ENCODE measurements at places on chromosomes 2 and 18.

GRCh38 chr2:231955758-231956472, 5.6 kb upstream of the DIS3L2 start:
- no peak for DNase-seq

DNA sequence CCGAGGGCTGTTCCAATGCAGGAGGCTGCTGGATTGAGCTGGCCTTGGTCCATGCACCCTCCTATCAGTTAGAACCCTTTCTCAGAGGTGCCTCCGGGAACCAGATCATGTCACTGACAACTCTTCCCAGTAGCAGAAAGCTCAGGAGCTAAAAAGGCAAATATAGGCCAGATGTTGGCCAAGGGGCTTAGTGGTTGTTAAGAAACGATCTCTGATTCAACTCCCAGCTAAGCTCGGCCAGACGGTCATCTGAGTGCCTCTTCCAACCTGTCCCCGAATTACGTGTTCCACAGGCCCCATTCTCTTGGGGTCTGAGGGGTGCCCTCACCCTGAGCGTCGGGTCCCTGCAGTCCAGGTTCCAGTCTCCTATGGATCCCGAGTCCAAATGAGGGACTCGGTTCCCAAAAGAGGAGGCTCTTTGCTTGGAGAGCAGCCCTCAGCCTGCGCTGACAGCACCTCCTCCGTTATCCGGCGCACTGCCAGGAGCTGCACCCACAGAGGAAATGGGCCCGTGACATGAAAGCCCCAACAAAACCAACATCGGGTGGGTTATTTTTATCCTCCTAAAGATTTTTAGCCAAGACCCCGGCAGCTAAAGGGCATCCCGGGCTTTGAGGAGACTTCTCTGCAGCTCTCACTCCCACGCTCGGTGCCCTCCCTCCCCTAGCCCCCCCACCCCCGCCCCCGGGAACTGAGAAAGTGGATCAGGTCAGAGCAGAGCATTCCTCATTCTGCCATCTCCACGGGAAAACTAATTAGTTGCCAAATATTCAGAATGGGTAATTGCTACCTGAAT, 106.6 kb upstream of the ID2 start:
- peak; percentile 34 for DNase-seq

GRCh38 chr2:209121691-209122090, 302.2 kb upstream of the MAP2 start:
- DNase-seq, result no peak

DNA sequence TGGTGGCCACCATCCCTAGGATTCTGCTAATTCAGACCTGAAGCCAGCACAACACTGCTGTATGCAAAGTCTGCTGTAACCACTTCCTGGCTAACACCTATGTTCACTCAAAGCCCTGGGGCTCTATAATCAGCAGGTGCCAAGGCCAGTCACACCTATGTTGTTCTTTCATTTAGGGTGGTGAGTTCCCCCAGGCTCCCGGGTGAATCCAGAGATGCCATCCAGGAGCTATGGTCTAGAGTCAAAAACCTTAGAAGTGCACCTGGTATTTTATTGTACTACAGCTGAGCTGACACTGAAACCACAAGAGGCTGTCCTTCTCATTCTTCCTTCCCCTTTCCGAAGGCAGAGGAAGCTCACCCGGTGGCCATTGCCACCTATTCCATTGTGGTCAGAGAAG, 46.2 kb upstream of the CCDC141 start:
- DNase-seq, result no peak

GRCh38 chr2:142140434-142140845, 9.6 kb upstream of the LRP1B start:
- no peak for DNase-seq

DNA sequence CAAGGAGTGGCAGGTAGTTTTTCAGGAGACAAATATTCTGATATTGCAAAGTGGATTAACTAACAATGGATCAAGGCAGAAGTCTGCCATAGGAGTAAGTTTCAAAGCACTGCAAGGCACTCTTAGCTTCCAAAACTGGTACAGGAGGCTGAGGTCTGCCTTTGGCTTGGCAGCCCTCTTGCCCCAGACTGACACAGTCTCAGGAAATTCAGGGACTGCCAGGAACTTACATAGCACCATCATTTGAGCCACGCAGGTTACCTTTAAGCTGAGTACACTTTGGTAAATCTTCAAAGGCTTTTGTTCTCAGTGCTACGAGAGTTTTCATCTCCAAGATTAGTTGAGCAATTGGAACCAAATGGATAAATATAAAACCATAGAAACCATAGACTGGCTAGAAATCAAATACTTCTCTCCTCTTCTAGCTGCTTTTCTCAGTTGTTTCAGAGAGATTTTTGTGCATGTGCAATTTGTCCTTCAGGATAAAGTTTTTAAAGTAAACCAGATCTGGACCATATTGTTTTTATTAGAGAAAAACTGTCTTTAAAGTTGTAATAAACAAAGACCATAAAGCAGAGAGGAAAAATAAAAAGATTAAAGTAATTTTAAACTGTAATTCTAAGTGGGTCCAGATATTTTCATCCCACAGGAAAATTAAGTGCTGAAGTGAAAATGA, 18.8 kb downstream of the ANKRD29 start:
- no peak for DNase-seq

- DNase-seq, result no peak
Observed at GRCh38 chr18:48886520-48887293, 64.1 kb downstream of the SMAD7 start.

DNA sequence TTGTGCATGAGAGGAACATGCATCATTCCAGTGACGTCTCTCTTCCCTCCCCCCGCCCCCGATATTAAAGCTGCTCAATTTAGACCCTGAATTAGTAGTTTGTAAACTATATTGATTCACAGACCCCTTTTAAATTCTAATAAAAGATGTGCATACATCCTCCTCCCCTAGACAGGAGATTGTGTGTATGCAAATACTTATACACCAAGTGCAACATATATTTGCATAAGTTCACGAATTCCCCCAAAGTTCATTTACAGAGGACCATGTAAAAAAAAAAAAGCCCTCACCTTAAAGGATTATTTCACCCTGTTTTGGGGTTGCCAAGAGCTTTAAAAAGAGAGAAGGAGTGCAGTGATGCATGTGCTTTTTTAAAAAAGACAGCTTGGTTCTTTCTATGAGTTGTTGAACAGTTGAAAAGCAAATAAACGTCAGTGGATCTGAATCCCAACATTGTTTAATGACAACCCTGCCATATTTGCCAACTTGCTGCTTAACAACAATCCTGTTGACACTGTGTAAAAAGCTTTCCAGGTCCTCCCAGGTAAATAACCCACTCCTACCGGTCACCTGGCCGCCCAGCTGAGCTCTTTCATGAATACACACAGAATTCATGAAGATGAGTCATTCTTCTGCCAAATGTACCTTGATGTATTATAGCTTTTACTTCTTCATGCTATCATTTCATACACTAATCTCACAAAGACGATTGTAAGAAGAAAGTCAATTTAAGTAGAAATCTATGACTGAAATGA, 211.5 kb downstream of the IKZF2 start:
- DNase-seq, result no peak

GRCh38 chr2:20424300-20425290, 22.3 kb upstream of the RHOB start:
- DNase-seq, result no peak

DNA sequence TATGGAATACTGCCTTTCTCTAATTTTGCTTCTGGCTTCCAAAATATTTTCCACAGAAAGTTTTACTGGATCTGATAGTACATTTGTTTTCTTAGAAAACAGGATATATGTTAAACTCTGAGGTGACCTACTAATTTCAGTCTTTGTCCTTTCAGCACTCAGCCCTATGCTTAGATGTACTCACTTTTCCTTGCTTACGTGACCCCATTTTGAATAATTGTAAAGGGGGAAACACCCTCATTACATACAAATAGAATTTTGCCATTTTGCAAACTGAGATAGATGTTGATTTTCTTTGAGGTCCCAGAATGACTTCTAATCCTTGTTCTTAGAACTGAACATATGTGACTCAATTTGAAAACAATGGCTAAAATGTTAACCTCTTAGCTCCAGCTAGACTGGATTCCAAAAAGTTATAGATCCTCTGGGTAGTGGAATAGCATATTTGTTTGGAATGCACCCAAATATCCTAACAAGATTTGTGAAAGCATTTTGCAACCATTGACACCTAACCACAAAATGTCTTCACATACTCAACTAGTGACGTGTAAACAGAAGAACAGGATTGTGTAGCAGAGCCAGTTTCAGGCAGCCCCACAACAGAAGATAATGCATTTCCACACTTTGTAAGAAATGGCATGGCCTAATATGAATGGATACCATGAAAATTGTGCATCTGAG, 44.8 kb upstream of the EHBP1 start:
- no peak for DNase-seq

- DNase-seq, result no peak
Observed at GRCh38 chr2:20595439-20596192, 55.3 kb downstream of the HS1BP3 start.

DNA sequence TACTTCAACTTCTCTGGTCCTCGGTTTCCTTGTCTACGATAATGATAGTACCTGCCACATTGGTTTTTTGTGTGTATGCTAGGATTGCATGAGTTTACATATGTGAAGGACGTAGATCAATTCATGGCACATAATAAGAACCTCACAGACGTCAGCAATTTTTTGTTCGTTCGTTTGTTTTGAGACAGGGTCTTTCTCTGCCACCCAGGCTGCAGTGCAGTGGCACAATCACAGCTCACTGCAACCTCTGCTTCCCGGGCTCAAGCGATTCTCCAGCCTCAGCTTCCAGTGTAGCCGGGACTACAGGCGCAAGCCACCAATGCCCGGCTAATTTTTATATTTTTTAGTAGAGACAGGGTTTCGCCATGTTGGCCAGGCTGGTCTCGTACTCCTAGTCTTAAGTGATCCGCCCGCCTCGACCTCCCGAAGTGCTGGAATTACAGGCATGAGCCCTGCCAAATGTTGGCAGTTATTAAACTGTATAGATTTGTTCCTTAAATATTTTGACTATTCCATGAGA, 756 bp upstream of the SLC35F5 start:
- DNase-seq, result no peak
